ENCODE measurements at places on chromosomes 6 and 20.

- no peak for DNase-seq
Measured at GRCh38 chr6:147728903-147729302, 220.4 kb downstream of the SAMD5 start.

- no peak for DNase-seq
Measured at GRCh38 chr20:8218861-8219260, 86.8 kb downstream of the PLCB1 start.

DNA sequence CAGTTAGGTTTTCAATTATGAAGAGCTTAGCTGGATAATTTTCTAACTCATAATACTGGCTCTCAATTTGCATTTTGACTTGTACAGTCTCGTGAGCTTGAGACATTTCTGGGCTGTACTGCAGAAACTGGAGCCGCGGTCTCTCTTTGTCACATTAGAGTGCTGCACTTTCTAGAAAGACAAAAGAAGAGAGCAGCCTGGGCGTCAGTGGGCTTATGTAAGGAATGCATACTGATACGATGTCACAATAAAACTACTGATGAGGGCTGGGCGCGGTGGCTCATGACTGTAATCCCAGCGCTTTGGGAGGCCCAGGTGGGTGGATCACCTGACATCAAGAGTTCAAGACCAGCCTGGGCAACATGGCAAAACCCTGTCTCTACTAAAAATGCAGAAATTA lies 120.8 kb downstream of the MOXD1 start:
- DNase-seq: no peak

DNA sequence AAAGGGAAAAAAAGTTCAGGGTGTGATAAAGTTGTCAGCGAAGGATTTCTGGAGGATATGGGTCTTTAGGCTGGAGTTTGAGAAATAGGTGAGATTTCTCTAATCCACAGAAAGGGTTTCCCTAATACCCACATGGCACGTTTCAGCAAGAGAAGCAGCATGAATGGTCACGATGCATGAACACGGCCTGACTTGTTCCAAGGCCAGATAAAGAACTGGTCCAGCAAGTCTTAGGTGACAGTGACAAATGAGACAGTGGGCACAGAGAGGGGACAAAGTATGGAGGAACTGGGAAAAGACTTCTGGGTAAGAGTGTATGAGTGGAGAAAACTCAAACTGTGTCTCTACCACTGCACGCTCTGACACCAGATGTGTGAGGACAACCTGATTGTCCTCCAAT lies 262.0 kb upstream of the FOXQ1 start:
- no peak for DNase-seq

GRCh38 chr20:39089797-39090196 lies 127.7 kb downstream of the DHX35 start:
- no peak for DNase-seq

- no peak for DNase-seq
Measured at GRCh38 chr20:59723607-59724456, 119.5 kb downstream of the PHACTR3 start.

DNA sequence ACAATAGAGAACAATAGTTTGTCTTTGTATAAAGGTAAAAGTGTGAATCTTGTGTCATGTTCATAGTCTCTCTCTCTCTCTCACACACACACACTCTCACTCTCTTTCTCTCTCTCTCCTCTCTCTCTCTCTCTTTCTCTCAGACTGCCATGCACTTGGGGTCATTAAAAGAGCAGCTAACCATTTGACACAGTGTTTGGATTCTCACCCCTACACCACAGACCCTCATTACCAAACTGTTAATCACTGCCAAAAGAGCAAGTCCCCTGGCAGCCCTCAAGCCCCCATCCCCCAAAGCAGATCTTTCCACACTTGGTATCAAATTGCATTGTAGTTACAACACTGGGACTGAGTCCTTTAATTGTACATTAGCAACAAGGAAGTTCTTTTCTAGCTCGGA lies 305.8 kb upstream of the RSPO3 start:
- peak; percentile 11 for DNase-seq

DNA sequence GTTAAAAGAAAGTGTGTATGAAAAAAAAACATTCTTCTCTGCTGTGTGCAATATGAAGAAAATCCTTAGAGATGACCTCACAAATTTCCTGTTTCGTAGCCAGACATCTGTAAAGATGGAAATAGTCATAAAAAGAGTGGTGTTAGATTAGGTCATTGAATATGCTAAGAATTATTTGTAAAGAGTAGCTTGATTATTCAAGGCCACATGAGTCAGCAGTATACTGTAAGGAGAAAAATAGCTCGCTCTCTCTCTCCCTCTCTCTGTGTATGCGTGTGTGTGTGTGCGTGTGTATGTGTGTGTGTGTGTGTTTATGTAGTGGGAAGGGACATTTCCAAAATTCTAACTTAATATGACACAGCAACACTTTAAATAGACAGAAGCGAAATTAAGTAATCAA lies 78.8 kb downstream of the PTCHD4 start:
- DNase-seq: no peak

- no peak for DNase-seq
Measured at GRCh38 chr6:44804546-44805159, 417.1 kb downstream of the CDC5L start.

DNA sequence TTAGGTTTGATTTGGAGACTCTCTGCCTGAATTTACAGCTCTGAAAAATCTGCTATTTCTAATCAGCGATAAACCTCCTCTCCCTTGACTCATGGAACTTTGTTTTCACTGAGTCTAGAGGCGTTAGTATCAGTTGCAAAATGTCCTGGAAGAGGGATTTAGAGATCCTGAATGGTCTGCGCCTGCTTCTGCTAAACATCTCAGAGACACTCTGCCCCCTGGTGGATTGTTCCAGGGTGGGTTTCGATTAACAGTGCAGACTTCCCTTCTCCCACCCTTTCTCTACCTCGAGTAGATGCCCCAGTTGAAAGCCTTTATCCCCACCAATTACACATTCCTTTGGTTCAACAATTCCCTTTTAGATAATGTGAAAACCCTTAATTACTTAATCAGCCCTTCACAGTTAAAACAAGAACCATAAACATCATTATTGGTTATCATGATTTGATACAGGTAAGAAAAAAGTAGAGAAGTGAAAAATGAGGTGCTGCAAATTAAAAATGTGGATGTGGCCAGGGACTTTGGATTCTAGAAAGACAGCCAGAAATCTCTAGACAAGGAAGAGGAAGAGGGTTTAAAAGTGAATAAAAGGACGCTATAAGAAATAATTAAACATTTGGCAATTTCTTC lies 5.5 kb downstream of the HTR1B start:
- peak; percentile 72 for DNase-seq

GRCh38 chr6:57324538-57324937 lies 7.1 kb downstream of the PRIM2 start:
- DNase-seq: no peak

DNA sequence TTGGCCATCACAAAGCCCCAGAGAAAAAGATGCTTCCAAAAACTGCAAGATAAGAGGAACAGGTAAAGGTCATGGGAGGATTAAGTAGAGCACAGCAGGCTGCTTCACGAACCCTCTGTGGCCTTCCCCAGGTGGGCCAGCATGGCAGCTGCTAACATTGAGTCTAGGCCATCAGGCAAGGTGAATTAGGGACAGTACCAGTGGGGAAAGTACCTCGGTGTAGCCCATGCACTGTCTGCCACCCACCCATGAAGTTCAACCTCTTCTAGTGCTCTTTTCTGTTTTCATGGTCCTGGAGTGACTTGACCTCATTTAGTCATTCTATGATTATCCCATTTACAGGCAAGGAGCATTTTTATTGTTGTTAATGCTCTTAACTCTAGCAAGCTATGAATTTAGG lies 108.6 kb upstream of the DUSP22 start:
- no peak for DNase-seq

GRCh38 chr6:149128489-149129145 lies 188.9 kb upstream of the TAB2 start:
- no peak for DNase-seq

- no peak for DNase-seq
Measured at GRCh38 chr6:170429450-170429849, 122.9 kb downstream of the FAM120B start.

GRCh38 chr6:56040889-56041301 lies 165.5 kb upstream of the BMP5 start:
- no peak for DNase-seq

DNA sequence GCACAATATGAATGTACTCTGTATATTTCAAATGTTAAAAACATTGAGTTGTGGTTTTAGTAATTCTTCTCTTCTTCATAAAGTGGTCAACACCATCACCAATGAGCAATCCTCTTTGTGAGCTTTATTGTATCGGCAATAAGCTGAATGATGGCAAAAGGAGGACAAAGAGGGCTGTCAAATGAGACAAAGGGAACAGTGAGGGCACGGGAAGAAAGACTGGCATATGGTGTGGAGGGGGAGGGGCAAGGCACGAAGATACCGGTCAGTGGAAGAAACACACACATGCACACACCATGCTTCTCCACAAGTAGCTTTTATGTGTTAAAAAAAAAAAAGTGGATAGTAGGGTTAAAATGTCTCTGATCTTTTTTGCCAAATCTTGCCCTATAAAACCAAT lies 506.8 kb upstream of the CITED2 start:
- no peak for DNase-seq

DNA sequence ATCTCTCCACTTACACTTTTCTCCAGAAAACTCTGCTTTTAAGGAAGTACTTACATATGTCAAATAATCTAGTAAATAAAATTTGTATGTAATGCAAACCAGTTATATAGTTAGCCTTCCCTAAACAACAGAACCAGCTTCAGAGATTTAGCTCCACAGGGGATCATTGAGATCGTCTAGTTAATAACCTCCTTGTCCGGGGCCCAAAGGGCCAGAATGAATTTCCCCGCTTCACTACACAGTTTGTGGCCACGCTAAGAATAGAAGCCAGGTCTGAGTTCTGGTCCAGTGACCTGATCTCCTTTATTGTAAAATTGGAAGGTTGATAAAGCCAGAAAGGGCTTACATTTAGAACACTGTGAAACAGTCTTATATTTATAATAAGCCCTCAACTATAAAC lies 245.2 kb downstream of the TPBG start:
- DNase-seq: no peak

GRCh38 chr20:63102721-63103375 lies 96.1 kb upstream of the BHLHE23 start:
- no peak for DNase-seq

GRCh38 chr20:50415516-50416268 lies 94.5 kb upstream of the PTPN1 start:
- DNase-seq: peak; percentile 87

DNA sequence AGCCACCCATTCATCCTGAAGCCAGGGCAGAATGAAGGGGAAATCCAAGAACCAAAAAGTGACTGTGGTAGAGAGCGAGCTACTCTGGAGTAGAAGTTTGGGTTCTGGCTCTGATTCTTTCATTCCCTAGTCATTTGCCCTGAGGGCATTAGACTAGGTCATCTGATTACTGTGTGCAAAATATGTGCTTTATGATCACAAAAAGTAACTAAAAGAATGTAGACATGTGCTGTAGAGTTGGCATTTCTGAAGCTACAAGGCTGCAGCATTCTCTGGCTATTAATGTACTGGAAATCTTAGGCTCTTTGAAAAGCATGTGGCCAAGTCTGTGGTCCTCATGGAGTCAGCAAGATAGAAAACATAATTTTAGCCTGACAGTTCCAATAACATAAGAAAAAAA lies 94.2 kb downstream of the TBC1D7 start:
- peak; percentile 32 for DNase-seq

GRCh38 chr20:53859684-53860083 lies 210.7 kb downstream of the BCAS1 start:
- DNase-seq: no peak

DNA sequence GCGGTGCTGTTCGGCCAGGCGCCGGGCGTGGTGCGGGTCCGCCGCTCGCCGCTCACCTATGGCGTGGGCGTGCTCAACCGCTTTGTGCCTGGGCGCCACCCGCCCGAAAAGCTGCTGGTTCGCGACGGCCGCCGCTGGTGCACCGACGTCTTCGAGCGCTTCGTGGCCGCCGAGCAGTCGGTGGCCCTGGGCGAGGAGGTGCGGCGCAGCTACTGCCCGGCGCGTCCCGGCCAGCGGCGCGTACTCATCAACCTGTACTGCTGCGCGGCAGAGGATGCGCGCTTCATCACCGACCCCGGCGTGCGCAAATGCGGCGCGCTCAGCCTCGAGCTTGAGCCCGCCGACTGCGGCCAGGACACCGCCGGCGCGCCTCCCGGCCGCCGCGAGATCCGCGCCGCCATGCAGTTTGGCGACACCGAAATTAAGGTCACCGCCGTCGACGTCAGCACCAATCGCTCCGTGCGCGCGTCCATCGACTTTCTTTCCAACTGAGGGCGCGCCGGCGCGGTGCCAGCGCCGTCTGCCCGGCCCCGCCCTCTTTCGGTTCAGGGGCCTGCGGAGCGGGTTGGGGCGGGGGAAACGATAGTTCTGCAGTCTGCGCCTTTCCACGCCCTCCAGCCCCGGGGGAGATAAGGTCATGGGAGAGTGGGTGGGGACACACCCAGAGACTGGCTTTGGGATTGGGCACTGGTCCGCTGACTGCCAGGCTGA lies 15.7 kb downstream of the ADISSP start:
- no peak for DNase-seq

GRCh38 chr20:10432079-10432478 lies 1.9 kb downstream of the MKKS start:
- DNase-seq: no peak

DNA sequence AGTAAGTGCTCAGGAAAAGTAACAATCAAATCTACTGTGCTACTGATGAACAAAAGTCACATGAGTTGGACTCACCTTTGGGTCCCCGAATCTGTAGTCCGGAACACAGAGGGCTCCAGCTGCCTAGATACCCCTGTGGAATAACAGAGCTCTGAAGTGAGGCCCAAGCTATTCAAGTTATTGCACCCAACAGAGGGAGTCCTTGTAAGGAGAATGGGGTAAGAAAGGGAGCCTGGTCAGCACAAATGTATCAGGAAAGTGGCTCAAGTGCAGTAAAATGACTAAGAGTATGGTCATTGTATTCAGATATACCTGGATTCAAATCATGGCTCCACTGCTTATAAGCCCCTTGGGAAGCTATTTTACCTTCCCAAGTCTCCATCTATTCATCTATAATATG lies 20.9 kb downstream of the EDN1 start:
- no peak for DNase-seq

DNA sequence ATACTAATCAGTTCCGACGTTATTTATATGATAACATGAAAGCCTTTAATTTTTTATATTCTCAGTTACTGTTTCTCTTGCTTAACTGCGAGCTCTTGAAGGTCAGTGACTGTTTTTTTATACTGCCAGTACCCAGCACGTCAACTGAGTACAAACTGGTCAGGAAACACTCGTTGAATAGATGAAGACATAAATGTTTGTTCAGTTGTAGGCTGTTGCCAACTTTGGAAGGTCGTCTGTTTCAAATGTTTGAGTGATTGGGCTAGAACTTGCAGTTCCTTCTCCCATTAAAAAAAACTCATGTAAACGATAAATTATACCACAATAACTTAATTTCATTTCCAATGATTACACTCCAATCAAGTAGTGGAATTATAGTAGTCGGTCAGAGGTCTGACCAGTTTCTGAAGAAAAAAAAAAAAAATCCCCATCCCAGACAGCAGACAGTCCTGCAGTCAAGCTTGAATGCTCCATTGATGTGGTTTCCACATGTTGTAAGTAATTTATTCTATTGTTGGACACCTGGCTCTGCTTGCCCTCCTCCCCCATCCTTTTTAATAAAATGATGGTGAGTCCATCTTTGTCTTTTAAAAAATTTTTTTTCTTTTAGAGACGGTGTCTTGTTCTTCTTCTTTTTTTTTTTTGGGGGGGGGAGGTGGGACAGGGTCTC lies 81.1 kb downstream of the SASH1 start:
- no peak for DNase-seq
